Hypothalamus (tissue), 51 donors: ENCODE measurements at places on chromosomes 4 and X.
A peak's percentile ranks its signal among the peaks of the same experiment; 100 is the strongest.

GRCh38 chr4:38565271-38566199, 98.5 kb upstream of the KLF3 start:
- no peak for DNase-seq

DNA sequence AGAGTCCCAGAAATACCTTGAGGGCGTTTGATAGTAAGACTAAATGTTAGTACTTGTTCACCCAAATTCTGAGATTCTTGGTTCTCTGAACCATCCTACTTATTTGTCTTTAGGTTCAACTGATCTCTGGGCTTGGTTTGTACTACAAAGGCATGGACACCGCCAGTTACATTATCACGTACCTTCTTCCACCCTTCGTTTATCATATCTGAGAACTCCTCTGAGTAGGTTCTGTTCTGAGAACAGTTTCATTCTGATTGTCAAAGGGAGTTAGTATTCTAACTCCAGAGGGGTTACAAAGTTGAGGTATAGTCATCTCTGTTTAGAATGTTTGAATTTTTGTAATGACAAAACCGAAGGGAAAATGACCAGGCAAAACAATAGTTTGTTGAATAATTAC, 19.3 kb downstream of the ZFX start:
- no peak for DNase-seq

- DNase-seq = peak; percentile 50
Measured at GRCh38 chr4:10096201-10096977, 20.2 kb downstream of the WDR1 start.

- DNase-seq = peak; percentile 7
Measured at GRCh38 chr4:26058537-26058936, 144.5 kb downstream of the SMIM20 start.
